Frontal cortex (tissue), 4 donors: ENCODE measurements at places on chromosomes 12 and 14. TPM values are rescaled to one million over a fixed set of nuclear protein-coding genes. Genes with fewer than 3 reads are reported as not detected.

Gene C12orf50
- not detected for total RNA-seq

Gene ARHGAP9
- 1.2 TPM for total RNA-seq

Gene PNP
- total RNA-seq = 5.3 TPM

Gene TMCC3
- 9.0 TPM for total RNA-seq

Gene ZBTB42
- total RNA-seq = 0.41 TPM
